ENCODE measurements at places on chromosomes 11 and 22.
A peak's percentile ranks its signal among the peaks of the same experiment; 100 is the strongest.

DNA sequence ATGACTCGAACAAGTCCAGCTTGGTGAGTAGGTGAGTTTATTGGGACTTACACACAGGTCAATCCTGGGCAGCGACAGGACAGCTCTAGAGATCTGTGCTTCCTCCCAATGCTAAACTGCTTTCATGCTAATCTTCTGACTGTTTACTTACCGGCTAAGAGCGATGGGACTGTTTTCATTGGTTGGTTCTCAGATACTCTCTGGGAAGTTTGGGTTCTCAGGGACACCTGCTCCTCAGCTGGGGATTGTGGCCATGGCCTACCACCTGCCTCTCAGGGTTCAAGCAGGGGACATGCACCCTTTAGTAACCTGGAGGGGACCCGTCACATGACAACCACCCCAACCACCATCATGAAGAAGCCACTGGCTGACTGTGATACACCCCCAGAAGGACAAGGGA is 13.1 kb downstream of the APOL2 start:
- DNase-seq = no peak

DNA sequence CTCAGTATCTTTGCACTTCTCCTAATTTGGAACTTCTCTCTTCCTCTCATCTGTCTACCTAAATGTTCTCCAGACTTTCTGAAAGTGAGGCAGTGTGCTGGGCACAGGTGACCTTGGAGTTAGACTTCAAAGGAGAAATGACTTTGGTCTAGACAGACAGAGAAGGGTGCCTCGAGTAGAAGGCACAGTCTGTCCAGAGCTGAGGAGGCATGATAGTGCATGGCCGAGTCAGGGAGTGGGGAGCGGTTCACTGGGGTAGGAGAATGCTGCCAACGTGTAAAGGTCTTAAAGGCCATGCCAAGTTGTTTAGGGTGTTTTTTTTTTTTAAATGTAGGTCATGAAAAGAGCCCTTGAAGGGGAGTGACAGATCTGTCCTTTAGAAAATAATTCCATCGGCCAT is 17.3 kb upstream of the ZBTB16 start:
- DNase-seq = no peak

- no peak for DNase-seq
Observed at GRCh38 chr22:27116312-27117086, 459.1 kb downstream of the MIAT start.

DNA sequence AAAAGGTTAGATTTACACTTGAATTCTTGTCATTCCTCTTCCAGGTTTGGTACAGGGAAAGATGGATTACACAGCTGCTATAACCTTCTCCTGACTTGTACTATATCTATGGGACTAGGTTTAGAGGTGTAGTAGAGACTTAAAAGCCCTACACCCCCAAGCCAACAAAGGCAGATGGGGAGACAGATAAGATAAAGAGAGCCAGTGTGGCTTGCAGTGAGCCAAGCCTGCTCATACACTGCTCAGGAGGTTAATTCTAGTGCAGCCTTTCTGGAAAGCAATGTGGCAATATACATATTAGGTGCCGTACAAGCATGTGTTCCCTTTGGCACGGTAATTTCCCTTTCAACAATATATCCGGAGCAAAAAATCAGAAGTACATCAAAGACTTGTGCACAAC is 10.8 kb downstream of the SIK3 start:
- DNase-seq = no peak

DNA sequence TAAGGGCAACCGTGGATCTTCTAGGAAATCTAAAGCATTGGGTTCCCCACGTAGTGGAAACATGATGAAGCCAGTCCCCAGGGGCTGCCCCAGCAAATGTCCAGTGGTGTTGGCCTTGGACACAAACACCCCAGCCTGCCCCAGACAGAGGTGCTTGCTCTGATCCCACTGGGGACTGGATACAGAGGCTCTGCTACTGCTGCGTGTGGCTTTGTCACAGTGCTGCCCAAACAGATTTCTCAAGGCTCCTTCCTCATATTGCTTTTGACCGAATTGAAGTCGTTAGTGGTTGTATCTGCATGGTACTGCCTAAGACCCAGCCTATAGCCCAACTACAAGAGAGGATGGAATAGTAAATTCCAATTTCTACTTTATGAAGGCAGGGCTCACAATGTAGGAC is 40.1 kb upstream of the CD44 start:
- no peak for DNase-seq

DNA sequence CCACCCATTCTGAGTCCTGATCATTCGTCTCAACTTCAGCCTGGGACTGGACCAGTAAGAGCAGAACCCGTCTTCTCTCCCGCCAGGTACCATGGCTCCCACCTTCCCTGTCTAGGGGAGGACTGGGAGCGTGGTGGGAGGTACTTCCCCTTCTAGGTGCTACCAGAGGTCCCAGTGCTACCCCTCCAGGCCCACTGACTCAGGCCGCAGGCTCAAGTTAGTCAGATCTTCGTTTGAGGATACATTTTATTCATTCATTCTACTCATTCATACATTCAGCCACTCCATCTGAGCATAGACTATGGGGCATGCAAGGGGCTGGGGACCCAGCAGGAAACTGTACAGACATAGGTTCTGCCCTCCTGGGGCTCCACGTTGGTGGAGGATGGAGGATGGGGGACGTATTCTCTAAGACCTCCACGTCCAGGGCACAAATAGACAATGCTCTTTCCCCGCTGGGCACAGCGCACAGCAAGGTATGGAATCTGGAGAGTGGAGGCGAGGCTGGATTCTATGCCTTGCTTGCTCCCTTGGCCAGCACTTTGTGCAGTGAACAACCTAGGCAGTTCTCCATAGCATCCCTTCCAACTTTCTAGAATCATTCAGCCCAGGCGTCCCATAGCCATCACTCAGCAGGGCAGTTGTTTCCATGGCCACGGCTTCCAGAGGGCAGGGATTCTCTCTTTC is 1.0 kb upstream of the RAB3IL1 start:
- DNase-seq = peak; percentile 4
